ENCODE measurements at places on chromosomes 16 and 17.

GRCh38 chr17:50522766-50523165 lies 9.8 kb upstream of the EPN3 start:
- no peak for DNase-seq

- DNase-seq: no peak
These were observed 3.3 kb downstream of the BCAR1 start for GRCh38 chr16:75248142-75248535.

DNA sequence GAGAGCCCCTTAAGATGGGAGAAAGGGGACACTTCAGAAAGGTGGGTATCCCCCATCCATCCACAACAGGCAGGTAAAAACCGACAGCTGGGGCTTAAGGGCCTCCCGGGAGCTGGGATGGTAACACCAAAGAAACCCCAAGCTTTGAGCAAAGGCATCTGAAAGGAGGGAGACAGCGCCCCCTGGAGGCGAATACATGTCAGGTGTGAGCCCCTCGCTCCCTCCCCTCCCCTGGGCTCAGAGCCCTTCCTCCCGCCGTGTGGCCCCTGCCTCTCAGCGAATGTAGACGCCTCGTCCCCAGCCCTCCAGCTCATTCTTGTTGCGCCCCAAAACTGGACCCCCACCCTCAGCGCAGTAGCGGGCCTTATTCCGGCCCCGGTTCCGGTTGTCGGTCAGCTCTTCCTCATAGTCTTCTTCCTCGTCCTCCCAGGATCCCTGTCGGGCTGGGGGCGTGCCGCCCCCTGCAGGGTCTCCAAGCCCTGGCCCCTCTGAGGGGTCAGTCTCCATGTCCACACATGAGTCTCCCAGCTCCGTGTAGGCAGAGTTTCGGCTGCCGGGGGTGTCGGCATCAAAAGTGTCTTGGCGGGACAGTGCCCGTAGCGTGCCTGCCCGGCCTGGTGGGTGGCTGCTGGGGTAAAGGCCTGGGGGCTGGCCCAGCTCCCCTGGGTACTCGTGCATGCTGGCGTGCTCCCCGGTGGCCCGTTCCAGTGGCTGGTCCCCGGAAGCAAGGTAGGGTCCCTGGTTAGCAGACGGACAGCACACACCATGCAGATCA lies 9.1 kb upstream of the ARL5C start:
- no peak for DNase-seq

GRCh38 chr16:82881516-82881915 lies 254.7 kb downstream of the CDH13 start:
- no peak for DNase-seq

- no peak for DNase-seq
These were observed 3.4 kb downstream of the MKS1 start for GRCh38 chr17:58215685-58216084.

DNA sequence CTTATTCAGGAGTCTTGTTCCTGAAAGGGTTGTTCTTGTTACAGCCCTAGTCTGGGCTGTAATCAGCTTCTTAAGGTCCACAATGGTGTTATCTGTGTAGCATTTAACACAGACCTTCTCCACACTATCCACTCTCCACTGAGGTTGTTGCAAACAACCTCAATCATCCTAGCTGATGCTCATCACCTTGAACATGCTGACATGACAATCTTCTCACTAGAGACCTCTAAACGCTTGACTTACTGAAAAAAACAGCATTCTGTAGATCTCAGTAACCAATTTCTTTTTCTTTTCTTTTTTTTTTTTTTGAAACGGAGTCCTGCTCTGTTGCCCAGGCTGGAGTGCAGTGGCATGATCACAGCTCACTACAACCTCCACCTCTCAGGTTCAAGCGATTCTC lies 3.6 kb downstream of the TNFRSF17 start:
- no peak for DNase-seq

- no peak for DNase-seq
These were observed 599 bp downstream of the MRC2 start for GRCh38 chr17:62627904-62628633.

GRCh38 chr16:59042301-59042700 lies 308.2 kb upstream of the GOT2 start:
- DNase-seq: no peak

GRCh38 chr16:7303660-7304200 lies 28.9 kb upstream of the RBFOX1 start:
- no peak for DNase-seq

DNA sequence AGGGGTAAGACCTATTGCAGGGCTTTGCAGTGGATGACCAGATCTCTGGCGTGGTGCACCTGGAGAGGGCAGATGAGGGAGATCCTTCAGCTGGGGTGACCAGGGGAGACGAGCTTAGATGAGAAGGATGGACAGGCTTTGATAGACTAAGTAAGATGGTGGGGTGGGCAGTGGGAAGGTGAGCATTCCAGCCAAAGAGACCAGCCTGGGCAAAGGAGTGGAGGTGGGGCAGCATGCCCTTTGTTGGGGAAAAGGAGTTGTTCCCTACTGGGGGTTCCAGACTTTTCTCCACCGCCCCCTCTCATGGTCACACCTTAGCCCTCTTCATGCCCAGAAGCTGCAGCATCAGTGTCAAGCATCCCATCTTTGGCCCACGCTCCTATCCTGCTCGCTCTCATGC lies 27.6 kb downstream of the ANKRD40 start:
- DNase-seq: no peak

GRCh38 chr17:75707079-75707571 lies 14.1 kb upstream of the ITGB4 start:
- peak; percentile 62 for DNase-seq

- DNase-seq: no peak
These were observed 2.1 kb downstream of the FAM171A2 start for GRCh38 chr17:44361292-44362260.

DNA sequence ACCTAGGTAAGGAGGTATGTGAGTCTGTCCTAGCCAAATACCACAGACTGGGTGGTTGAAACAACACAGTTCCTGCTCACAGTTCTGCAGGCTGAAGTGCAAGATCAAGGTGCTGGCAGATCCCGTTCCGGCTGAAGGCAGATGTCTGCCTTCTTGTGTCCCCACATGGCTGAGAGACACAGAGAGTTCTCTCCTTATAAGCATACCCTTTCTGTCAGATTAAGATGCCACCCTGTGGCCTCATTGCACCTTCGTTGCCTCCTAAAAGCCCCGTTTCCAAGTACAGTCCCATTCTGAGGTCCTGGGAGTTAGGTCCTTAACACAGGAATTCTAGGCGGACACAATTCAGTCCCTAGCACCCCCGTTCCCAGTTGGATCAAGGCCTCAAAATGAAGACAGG lies 9.1 kb upstream of the TMEM11 start:
- no peak for DNase-seq

- DNase-seq: peak; percentile 87
These were observed 22.3 kb upstream of the RBBP6 start for GRCh38 chr16:24516900-24517669.

GRCh38 chr16:87465306-87465705 lies 27.5 kb downstream of the ZCCHC14 start:
- DNase-seq: peak; percentile 84

GRCh38 chr17:48139944-48140343 lies 32.4 kb downstream of the SNX11 start:
- DNase-seq: no peak

GRCh38 chr17:37797206-37797605 lies 52.3 kb upstream of the HNF1B start:
- DNase-seq: no peak

DNA sequence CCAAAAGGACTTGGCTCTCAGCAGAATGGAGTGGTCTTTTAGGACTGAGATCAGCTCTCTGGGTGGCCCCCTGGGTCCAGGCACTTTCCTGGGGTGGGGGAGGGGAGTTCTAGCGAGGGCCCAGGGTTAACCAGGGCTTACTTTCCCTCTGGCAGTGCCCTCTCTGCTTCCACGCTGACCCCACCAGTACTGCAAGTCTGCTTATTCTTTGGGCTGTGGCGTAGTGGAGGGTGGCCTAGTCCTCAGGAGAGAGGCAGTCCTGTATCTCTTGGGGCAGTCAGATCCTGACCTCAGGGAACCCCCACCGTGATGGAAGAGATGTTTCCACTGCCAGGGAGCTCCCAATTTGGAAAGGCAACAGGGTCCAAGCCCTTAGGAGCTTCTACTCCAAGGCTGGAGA lies 79.4 kb downstream of the CCDC182 start:
- no peak for DNase-seq

DNA sequence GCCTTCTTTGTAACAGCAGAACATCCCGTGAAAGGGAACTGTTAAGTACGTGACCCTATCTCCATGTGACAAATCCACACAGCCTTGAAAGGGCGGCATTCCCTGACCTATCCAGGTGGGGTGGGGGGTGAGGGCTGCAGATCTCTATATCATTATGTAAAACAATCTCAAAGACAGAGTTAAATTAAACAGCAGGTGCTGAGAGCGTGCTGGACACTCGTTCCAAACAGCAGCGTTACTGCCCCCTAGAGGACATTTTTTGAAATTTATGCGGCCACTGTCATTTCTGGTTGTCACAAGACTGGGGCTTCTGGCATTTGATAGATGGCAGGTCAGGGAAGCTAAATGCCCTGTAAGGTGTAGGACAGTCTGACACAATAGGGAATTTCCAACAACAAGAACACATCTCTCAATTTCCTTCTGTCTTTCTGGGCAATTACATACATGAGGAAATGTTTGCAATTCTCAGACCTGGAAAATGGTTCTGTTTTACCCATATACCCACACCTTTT lies 6.7 kb upstream of the SLC25A39 start:
- DNase-seq: peak; percentile 85

DNA sequence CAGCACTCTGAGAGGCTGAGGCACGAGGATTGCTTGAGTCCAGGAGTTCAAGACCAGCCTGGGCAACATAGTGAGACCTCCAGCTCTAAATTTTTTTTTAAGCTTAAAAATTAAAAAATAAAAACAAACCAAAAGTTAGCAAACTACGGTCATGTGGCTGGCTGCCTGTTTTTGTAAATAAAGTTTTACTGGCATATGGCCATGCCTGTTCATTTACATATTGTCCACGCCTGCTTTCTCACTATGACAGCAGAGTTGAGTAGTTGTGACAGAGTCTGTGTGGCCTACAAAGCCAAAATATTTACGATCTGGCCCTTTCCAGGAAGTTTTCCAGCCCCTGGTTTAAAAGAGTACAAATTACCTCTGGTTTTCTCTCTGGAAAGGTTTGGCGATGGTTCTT lies 3.3 kb downstream of the SLX4 start:
- DNase-seq: no peak

GRCh38 chr17:70242781-70243437 lies 73.6 kb downstream of the KCNJ2 start:
- no peak for DNase-seq

- no peak for DNase-seq
These were observed 206.5 kb upstream of the IRX3 start for GRCh38 chr16:54493061-54493460.

- DNase-seq: no peak
These were observed 8.8 kb upstream of the TANGO6 start for GRCh38 chr16:68834550-68834949.

GRCh38 chr17:79154446-79154845 lies 79.8 kb downstream of the ENGASE start:
- DNase-seq: no peak

DNA sequence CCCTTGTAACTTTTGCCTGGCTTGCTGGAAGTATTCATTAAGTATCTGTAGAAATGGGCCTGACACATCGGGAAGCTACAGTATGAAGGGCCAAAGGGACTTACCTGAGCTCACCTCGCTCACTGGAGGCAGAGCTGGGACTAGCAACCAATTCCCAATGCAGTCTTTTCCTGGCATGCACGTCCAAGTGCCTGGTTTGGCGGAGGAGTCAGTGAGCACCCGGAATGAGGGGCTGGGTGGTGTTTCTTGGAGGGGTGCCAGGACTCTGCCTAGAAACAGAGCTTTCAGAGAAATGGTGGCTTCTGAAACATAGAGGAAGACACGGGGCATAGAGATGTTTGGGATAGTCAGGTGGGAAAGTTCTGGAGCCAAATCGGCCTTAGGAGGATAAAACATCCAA lies 18.4 kb upstream of the GPRC5C start:
- no peak for DNase-seq

- no peak for DNase-seq
These were observed at the start of gene EVI2A for GRCh38 chr17:31321481-31321880. Gene EVI2A (minus strand): TSS chr17:31321622. CDS start chr17:31319013, 2,609 bp downstream.

DNA sequence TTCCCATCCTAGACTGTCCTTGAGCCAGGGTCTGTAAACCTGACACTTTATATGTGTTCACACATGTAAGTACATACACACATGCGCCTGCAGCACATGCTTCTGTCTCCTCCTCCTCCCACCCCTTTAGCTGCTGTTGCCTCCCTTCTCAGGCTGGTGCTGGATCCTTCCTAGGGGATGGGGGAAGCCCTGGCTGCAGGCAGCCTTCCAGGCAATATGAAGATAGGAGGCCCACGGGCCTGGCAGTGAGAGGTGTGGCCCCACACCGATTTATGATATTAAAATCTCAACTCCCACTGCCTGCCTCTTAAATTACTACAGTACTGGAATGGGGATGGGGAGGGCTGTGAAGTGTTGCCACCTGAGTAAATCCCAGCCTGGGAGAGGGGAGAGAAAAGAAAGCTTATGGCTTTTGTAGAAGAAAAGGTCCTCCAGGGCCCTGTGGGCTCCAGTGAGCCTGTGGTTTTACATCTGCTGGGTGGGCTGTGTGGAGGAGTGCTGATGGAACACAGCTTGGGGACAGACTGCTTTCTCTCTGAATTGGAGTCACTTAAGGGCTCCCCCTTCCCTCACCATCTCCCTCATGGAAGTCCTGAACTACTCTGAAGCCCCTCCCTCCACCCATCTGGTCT lies 990 bp upstream of the WNK4 start:
- DNase-seq: no peak

DNA sequence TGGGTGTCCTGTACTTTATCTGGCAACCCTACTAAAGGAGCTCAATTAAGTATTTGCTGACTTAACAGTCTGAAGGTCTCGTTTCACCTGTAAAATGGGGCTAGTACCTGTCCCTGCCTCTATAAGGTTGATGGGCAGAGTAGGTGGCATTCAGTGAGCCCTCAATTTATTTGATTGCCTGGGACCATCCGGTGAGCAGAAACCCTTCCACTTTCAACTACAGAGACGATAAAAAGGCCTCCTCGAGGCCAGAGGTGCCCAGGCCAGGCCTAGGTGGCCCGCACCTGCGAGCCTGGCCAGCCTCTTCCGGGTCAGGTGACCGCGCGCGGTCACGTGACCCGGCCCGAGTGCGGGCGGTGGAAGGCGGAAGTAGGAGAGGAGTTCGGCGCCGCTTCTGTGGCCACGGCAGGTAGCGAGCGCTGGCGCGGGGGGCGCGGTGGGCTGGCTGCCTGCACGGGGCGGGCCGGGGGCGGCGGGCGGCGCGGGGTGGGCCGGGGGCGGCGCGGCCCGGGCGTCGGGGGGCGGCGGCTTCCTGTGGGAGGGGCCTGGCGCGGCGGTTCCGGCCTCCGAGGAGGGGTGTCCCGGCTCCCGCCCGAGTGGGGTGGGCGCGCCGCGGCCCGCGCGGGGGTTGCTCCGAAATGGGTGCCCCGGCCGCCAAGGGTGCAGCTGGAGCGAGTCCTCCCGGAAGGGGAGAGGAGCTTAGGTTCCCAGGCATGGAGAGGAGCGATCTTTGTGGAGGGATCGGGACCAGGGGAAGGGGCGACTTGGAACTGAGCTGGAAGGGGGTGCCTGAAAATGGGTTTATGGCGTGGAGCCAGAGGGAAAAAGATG lies at the start of gene WWP2:
WWP2 (plus strand) TSS at position 350 of the 831 bp plus-strand sequence. CDS start 24,679 bp downstream, outside the sequence.
- peak; percentile 79 for DNase-seq
